Activated T-cell treated with anti-CD3 and anti-CD28 coated beads, Interleukin-2, amount 50 U/mL, for 72 hours (primary cell): ENCODE measurements at places on chromosomes 1 and 21. TPM values are rescaled to one million over a fixed set of nuclear protein-coding genes. Genes with fewer than 3 reads are reported as not detected.

Gene LCE3E
- not detected for total RNA-seq

Gene HAO2
- total RNA-seq, result not detected

Gene SPRR3
- not detected for total RNA-seq

Gene TPTE
- not detected for total RNA-seq

Gene RAB42
- not detected for total RNA-seq

DNA sequence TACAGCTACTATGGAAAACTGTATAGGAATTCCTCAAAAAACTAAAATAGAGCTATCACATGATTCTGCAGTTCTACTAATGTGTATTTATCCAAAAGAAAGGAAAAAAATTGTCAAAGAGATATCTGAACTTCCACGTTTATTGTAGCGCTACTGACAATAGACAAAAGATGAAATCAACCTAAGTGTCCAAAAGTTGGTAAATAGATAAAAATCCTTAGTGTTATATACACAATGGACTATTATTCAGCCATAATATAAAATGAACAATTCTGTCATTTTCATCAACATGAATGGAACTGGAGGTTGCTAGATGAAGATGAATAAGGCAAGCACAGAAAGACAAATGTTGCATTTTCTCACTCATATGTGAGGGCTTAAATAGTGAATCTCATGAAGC is 1492.1 kb downstream of the MRPL39 start:
- no peaks in the 10 kb centered on the region for H3K4me1 ChIP-seq
- H3K36me3 ChIP-seq, result no peaks in the 10 kb centered on the region
- no peaks in the 10 kb centered on the region for H3K27me3 ChIP-seq
- H3K4me3 ChIP-seq, result no peak overlapping the region

Gene CFHR2
- not detected for total RNA-seq

GRCh38 chr21:42040411-42041180 is 30.4 kb upstream of the ZBTB21 start:
- no peak overlapping the region for H3K4me3 ChIP-seq
- H3K4me1 ChIP-seq, result no peaks in the 10 kb centered on the region
- H3K36me3 ChIP-seq, result no peaks in the 10 kb centered on the region

GRCh38 chr21:42411197-42411869 is 7.6 kb downstream of the UBASH3A start:
- peak; percentile 66 for DNase-seq
- peaks cover 10% of the 10 kb centered on the region for H3K36me3 ChIP-seq
- no peak overlapping the region for H3K27ac ChIP-seq
- no peak overlapping the region for H3K4me3 ChIP-seq
- H3K27me3 ChIP-seq, result no peaks in the 10 kb centered on the region
- peaks cover 75% of the 10 kb centered on the region for H3K4me1 ChIP-seq

DNA sequence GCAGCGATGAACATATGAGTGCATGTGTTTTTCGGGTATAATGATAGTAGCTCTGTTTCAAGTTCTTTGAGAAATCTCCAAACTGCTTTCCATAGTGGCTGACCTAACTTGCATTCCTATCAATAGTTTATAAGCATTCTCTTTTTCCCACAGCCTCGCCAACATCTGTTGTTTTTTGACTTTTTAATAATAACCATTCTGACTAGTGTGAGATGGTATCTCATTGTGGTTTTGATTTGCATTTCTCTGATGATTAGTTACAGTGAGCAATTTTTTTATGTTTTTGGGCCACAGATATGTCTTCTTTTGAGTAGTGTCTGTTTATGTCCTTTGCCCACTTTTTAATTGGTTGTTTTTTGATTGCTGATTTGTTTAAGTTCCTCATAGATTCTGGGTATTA is 10.6 kb upstream of the RUNX1 start:
- H3K27me3 ChIP-seq, result no peaks in the 10 kb centered on the region
- H3K27ac ChIP-seq, result no peak overlapping the region
- H3K36me3 ChIP-seq, result no peaks in the 10 kb centered on the region
- H3K4me3 ChIP-seq, result peak overlapping the region; percentile 9
- DNase-seq, result no peak

GRCh38 chr1:77487631-77488030 is 194.8 kb downstream of the ZZZ3 start:
- no peak for DNase-seq
- H3K4me3 ChIP-seq, result no peak overlapping the region
- no peak overlapping the region for H3K27ac ChIP-seq
- H3K27me3 ChIP-seq, result no peaks in the 10 kb centered on the region

Gene INAVA
- total RNA-seq, result not detected

Gene DCST2
- total RNA-seq, result 1.4 TPM

DNA sequence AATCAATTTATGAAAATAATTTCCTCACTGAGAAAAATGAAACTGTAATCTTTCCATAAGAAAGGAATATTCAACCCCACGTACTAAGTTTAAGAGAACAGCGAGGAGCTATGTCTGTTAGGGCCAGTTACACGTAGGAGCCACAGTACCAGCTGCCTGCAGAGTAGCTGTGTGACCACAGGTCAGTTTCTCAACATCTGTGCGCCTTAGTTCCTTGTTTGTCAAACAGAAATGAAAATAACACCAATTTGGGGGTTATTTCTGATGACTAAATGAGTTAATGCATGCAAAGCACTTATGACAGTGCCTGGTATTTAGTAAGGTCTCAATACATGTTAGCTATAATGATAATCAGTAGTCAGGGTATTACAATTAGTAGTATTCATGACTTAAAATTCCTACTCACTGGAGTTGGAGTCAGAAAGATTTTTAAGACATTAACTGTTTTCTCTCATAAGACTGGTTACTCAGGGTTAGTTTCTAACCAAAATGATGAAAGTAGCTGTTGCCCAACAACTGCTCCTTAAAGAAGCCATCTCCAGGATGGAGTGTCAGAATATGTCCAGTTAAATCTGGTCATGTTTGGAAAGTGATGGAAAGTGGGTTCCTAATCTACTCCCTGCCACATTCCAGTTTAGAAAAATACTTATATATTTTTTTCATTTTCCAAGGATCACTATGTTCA is 85.8 kb upstream of the ZNF648 start:
- no peak for DNase-seq
- no peak overlapping the region for H3K27ac ChIP-seq
- H3K36me3 ChIP-seq, result no peaks in the 10 kb centered on the region
- H3K27me3 ChIP-seq, result no peaks in the 10 kb centered on the region
- H3K4me1 ChIP-seq, result peaks cover 36% of the 10 kb centered on the region
- no peak overlapping the region for H3K4me3 ChIP-seq

GRCh38 chr21:16841975-16842695 is 670.7 kb upstream of the CXADR start:
- H3K4me3 ChIP-seq, result no peak overlapping the region
- no peaks in the 10 kb centered on the region for H3K4me1 ChIP-seq
- no peak for DNase-seq
- H3K36me3 ChIP-seq, result no peaks in the 10 kb centered on the region
- no peak overlapping the region for H3K27ac ChIP-seq
- no peaks in the 10 kb centered on the region for H3K27me3 ChIP-seq

- H3K36me3 ChIP-seq, result no peaks in the 10 kb centered on the region
- no peak overlapping the region for H3K27ac ChIP-seq
- no peak overlapping the region for H3K4me3 ChIP-seq
- H3K27me3 ChIP-seq, result no peaks in the 10 kb centered on the region
- no peak for DNase-seq
Measured at GRCh38 chr1:214004014-214004413, 16.2 kb downstream of the PROX1 start.

Gene PDZK1IP1
- total RNA-seq, result not detected

GRCh38 chr1:76830373-76830772 is 36.9 kb upstream of the ST6GALNAC5 start:
- H3K36me3 ChIP-seq, result no peaks in the 10 kb centered on the region
- no peaks in the 10 kb centered on the region for H3K4me1 ChIP-seq
- no peak for DNase-seq
- H3K4me3 ChIP-seq, result no peak overlapping the region
- peaks cover 9% of the 10 kb centered on the region for H3K27me3 ChIP-seq

Gene RGS5
- total RNA-seq, result 5.3 TPM

Gene FUCA1
- total RNA-seq, result 9.0 TPM

GRCh38 chr1:40313329-40313957 is 3.6 kb downstream of the COL9A2 start:
- H3K27ac ChIP-seq, result peak overlapping the region; percentile 90
- H3K36me3 ChIP-seq, result no peaks in the 10 kb centered on the region
- H3K4me3 ChIP-seq, result peak overlapping the region; percentile 90

Gene PDE9A
- total RNA-seq, result 11.8 TPM

Gene SLAMF8
- 0.53 TPM for total RNA-seq

Gene TNFRSF4
- 588 TPM for total RNA-seq

Gene PLCH2
- 26.3 TPM for total RNA-seq

- H3K4me1 ChIP-seq, result peaks cover 7% of the 10 kb centered on the region
- no peak for DNase-seq
- no peak overlapping the region for H3K4me3 ChIP-seq
- no peaks in the 10 kb centered on the region for H3K36me3 ChIP-seq
- H3K27ac ChIP-seq, result no peak overlapping the region
- no peaks in the 10 kb centered on the region for H3K27me3 ChIP-seq
Measured at GRCh38 chr1:43044572-43045361, 86.1 kb upstream of the SLC2A1 start.

- H3K27ac ChIP-seq, result no peak overlapping the region
- DNase-seq, result no peak
- H3K27me3 ChIP-seq, result peaks cover 27% of the 10 kb centered on the region
- H3K36me3 ChIP-seq, result no peaks in the 10 kb centered on the region
- H3K4me1 ChIP-seq, result no peaks in the 10 kb centered on the region
Measured at GRCh38 chr1:180560200-180560867, 1.6 kb downstream of the OVAAL start.

- no peaks in the 10 kb centered on the region for H3K27me3 ChIP-seq
- H3K27ac ChIP-seq, result no peak overlapping the region
- DNase-seq, result no peak
- no peaks in the 10 kb centered on the region for H3K36me3 ChIP-seq
- no peaks in the 10 kb centered on the region for H3K4me1 ChIP-seq
Measured at GRCh38 chr21:24705201-24705600, 902.1 kb downstream of the MRPL39 start.
